ENCODE measurements at places on chromosomes 6 and 20.

DNA sequence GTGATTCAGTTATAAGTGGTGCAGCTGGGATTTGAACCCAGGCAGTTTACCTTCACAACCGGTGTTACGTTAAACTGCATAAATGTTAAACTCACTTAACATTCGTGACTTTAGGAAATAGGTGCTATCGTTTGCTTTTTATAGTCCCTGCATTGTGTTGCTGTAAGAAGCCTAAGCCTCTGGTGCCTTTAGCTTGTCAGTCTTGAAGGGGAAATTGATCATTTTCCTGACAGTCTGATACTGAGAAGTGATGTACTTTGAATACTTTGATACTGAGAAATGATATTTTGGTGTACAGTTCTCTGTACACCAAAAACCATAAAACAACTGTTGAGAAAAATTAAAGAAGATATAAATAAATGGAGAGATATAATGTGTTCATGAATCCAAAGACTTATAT is 52.5 kb upstream of the NEDD9 start:
- DNase-seq: no peak

DNA sequence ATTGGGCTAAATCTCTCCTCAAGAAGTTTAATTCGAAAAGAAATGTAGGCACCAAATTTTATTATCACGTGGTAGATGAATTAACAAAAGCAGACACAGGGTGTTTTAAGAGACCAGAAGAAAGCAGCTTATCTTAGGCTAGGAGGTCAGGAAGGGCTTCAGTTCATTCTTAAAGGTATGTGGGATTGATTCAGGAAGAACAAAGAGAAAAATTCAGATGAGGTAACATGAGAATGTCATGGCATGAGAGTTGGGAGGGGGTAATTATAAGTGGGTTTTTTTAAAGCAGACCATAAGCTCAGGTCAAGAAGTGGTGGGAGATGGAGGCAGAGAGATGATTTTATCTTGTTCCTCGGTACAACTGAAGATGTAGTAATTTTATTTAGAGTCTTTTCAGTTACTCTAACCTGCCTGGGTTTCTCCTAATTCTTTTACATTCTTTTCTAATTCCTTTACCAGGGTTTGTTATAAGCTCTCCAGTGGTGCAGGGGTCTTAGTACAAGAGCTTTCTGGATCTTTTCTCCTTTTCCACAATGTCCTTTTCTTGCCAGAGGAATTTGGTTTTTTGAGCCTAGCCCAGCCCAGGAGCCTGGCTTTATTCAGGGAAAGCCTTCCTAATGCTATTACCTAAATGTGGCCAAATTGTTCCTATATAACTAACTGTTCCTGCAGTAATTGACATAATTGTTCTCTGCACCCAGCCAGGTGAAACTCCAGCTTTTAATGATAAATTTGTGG is 474.1 kb upstream of the BTBD3 start:
- DNase-seq: no peak

DNA sequence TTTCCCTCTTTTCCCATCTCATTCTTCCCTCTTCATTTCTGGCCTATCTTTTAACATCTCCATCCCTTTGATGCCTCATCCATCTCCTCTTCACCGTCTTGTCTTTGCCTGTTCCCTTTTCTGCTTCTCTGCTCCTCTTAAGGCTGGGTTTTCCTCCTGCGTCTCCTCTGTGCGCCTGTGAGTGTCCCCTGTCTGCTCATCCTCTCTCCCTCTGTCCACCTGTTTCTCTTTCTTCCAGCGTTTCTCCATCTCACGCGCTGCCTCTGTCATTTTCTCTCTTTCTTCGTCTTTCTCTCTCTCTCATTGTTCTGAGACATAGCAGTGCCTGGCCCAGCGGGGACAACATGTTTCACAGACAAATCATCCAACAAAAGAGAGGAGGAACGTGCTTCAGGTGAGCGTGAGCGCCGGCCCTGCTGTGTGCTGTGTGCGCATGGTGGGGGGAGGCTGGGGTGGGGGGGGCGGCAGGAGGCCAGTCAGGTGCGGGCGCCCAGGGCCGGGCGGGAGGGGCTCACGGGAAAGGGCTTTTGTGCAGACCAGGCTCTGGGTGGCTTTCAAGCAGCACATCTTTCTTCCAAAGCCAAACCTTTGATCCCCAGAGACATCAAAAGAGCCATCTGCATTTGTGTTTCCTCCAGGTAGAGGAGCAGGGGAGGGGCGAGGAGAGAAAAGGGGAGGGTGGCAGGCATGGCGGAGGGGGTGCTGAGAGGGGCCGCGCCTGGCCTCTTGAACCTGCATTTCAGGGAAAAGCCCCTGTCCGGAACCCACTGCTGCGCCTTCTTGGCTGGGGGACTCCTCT is 121.3 kb downstream of the VEGFA start:
- peak; percentile 56 for DNase-seq

- DNase-seq: no peak
Measured at GRCh38 chr6:131980791-131981623, 29.8 kb upstream of the CCN2 start.

DNA sequence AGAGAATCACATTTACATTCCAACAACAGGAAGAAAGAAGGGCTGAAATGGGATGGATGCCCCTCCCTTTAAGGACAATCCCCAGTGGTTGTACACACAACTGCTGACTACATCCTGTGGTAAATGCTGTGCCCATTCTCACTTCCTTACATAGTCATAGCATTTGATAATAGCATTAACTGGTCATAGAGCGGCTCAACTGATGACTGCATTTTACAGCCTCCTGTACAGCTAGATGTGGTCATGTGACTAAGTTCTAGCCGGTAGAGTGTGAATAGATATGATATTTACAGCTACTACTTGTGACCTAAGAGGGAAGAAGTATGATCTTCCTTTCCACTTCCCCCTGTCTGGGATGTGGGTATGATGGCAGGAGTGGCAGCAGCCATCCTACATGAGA is 24.7 kb downstream of the KCNK17 start:
- DNase-seq: no peak

DNA sequence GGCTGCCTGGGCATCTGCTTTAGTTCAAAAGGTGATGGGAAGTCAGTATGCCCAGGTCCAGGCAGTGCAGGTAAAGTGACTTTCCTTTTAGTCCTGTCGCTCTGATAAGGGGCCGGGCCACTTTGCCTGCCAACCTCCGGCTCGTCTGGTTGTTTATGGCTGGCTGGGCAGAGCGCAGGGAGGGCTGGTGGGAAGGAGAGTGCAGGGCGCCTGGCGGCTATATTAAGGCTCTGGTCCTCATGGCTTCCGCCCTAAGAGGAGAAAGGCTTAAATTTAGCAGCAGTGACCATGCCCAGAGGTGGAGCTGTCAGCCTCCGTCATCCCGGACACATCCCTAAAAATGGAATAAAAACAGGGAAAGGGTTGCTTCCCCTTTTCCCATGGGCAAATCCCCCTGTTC is 14.6 kb downstream of the GATA5 start:
- DNase-seq: no peak

GRCh38 chr20:61253640-61254511 is 1.8 kb downstream of the CDH4 start:
- no peak for DNase-seq

DNA sequence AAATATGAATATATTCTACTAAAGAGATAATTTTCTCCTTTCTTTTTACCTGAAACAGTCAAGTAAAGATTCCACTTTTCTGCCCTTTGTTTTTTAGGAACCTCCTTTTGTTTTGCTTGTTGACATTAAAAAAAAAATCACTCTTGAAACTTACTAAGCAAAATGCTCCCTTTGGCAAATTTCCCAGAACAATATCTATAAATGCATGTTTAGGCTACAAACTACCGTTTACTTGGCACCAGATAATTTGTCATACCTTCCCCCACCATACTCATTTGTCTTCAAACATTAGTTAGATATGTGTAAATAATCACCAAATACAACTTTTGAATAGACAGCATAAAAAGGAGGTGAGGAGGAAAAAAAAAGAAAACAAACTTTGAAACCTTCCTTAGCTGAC is 604.7 kb downstream of the RFPL4B start:
- no peak for DNase-seq

GRCh38 chr20:15603978-15604805 is 969.1 kb downstream of the KIF16B start:
- DNase-seq: no peak

- DNase-seq: no peak
Measured at GRCh38 chr20:48661575-48662455, 166.0 kb downstream of the PREX1 start.

GRCh38 chr6:13372076-13372475 is 43.7 kb upstream of the TBC1D7 start:
- no peak for DNase-seq

DNA sequence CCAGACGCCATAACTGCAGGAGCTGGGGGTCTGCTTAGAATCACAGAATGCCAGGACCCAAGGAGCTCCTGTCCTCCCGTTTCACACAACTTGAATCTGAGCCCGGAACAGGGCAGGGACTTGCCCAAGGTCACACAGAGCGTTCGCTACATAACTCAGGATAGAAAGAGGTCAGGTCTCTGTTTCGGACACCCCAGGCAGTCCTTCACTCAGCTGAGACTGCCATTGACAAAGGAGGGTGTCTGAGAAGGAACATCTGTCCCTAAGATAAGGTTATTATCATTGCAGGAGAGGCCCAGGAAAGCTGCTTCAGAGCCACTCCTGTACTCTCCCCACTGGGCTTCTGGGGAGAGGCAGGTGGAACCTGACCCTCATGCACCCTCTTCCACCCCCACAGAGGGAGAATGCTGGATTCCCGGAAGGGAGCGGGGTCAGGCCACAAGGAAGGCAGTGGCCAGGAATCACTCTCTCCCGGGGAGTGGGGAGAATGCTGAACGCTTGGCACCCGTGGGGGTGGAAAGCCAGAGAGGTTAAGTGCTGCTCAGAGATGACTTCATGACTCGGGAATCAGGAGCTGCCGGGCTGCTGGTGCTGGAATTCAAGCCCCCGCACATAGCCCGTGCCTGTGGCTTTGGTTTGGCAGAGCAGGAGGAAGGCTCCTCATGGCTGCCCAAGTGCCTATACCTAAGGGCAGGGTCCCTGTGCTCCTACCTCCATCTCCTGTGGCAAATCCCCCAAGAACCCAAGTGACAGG is 10.7 kb downstream of the SDC4 start:
- DNase-seq: no peak

DNA sequence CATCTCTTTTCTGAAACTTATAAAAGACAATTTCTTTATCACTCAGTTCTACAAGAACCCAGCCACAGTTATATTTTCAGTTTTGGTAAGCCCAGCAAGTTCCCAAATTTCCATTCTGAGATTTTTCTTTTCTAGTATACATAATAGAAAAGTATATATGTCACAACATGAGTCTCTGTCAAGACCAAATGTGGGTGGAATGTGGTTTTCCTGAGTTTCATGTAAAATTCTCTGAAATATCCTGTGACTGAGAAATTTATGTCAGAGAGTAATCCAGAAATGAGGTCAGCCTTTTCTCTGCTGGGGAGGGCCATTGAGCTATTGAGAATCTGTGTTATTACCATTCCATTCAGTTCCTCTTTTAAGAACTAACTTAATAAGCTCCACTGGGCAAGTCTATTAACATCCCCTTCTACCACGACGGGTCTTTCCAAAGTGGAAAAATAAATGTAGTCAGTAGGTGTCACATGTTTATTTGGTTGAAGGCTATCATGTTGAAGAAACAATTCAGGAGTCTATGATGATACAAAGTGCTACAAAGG is 100.7 kb upstream of the HMGN3 start:
- no peak for DNase-seq

GRCh38 chr6:133969285-133969920 is 16.4 kb downstream of the TBPL1 start:
- no peak for DNase-seq

DNA sequence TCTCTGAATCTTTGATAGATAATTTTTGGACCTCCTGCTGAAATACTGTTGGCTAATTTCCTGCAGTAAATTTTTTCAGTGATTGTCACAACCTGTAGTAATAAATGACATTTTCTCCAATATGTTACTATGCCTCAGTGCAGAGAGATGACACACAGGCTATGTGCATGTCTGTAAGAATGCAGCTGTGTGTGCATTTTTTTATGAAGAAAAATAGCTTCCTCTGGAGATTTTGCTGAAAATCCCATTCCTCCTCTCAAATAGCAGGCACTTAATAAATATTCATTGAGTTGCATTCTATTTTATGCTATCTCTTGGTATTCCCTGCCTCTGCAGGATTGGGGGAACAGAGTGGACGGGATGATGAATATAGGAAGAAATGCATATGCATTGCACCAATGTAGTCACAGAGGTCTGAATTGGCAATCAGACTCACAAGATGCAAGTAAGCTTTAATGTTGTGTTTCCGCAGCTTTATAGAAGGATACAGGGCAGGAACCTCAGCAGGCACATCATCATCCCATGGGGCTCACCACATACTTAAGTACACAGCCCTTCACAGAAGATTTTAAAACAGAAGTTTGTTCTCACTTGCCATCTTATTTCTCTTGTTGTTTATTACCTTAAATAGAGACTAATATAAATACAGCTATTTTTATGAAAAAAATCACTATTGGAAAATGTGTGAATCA is 474.7 kb downstream of the EPM2A start:
- DNase-seq: no peak

DNA sequence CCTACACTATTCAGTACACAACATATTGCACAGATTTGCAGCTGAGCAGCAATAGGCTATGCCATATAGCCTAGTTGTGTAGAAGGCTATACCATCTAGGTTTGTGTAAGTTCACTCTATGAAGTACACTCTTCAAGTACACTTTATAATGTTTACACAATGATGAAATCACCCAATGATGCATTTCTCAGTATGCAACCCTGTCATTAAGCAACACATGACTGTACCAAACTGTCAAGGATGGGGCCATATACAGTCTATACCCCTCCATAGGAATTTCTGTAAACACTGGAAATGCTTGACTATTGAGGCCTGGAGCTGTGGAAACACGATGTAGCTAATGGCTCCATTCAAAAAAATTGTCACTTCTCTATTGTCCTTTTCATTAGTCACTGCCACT is 535.4 kb downstream of the EPM2A start:
- DNase-seq: no peak

- DNase-seq: peak; percentile 36
Measured at GRCh38 chr6:36724514-36725390, 27.1 kb downstream of the RAB44 start.

GRCh38 chr6:115908906-115909559 is 151.7 kb downstream of the FRK start:
- no peak for DNase-seq

DNA sequence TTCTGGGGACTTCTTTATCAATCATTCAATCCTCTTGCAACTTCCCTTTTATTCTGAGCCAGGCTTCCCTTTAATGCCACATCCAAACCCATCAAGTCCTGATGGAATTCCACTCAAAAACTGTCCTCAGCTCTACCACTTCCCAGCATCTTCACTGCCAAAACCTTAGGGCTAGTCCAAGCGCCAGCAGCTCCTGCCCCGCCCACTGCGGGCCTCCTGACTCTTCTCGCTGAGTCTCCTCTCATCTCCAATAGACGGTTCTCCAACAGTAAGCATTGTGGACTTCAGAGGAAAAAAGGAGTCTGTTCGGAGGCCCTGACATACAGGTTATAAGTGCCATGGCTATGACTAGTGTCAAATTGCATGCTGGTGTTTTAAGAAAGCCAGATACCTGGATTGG is 38.7 kb upstream of the CNKSR3 start:
- no peak for DNase-seq

DNA sequence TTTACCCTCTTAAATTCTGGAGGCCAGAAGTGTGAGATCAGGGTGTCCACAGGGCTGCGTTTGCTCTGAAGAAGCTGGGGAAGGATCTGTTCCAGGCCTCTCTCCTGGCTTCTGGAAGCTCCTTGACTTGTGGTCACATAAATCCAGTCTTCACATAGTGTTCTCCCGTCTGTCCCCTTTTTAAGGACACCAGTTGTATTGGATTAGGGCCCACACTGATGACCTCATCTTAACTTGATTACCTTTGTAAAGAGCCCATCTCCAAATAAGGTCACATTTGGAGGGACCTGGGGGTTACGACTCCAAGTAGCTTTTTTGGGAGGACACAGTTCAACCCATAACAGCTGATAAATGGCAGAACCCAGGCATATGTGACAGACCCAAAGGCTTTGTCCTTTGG is 20.0 kb upstream of the WFDC2 start:
- DNase-seq: no peak

Data from NCI-H187 (cell line).